Right forelimb (tissue), 1 donor: ENCODE measurements at places on chromosomes 6 and 20.
A peak's percentile ranks its signal among the peaks of the same experiment; 100 is the strongest.

DNA sequence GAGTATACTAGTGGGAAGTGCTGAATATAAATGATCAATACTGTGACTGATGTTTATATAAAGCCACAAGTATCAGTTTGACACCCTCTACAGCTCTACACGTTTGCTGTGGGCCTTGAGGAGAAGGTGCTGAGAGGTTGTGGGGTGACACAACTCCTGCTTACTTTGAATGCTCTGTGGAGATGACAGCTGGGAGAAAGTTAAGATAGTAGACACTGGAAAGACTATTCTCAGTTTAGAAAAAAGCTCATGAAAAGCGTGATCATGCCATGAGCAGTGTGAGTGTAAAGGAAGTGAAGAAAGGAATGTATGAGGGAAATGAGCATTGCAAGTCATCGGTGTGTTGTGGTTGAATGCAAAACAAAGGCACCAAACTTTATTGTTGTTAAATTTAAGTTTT lies 215.8 kb downstream of the UTRN start:
- DNase-seq: no peak

DNA sequence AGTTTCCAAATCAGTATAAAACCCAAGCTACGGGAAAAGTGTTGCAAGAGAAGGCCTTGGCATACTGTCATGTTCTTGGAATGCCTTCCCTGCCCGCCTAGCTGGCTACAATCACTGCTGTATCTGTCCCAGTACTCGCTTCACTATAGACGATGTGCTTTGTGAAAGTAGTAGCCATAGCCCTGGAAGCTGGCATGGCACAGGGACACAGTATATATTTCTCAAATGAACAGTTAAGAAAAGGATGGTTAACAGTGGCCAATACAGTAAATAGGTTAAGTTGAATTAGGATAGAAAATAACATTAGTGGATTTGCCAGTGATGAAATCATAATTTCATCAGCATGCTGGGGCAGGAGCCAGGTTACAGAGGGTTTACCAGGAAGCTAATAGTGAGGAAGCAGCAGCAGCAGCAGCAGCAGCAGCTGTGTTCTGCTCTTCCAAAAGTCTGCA lies 499.3 kb downstream of the CDKAL1 start:
- peak; percentile 55 for DNase-seq

DNA sequence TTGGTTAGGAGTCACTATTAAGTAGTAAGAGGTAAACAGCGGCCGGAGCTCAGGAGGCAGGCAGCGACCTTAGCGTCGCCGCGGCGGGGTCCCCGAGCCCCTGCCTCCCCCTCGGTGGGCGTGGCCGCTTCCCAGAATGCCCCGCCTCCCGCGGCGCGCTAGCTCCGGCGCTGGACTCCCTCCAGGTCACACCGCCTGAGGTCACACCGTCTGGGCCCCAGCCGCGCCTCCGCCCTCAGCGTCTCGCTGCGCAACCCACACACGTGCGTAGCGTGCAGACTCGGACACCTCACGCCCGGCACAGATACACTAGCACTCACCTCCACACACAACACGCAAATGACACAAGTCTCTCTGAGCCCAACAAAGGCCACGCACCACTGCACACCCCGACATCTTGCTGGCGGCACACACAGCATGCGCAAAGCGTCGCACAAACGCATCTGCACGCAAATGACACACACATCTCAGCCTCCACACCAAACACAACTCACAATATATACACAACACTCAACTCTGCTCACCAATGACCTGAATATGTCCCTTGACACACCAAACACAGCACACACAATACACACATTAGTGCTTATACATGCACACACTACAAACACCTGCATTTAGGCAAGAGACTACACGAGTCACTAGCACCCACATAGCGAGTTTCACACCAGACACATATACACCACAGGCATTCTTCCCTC lies 17.6 kb upstream of the CDKN1A start:
- DNase-seq: peak; percentile 65

- DNase-seq: no peak
These were observed 4.6 kb downstream of the PTPN1 start for GRCh38 chr20:50514750-50515149.

GRCh38 chr6:130046671-130047070 lies 28.3 kb downstream of the L3MBTL3 start:
- DNase-seq: no peak

GRCh38 chr20:7291946-7292345 lies 524.5 kb downstream of the BMP2 start:
- no peak for DNase-seq

- no peak for DNase-seq
These were observed 70.5 kb downstream of the FAM217A start for GRCh38 chr6:4008324-4009047.

- no peak for DNase-seq
These were observed 60.2 kb downstream of the ASXL1 start for GRCh38 chr20:32418376-32418775.

GRCh38 chr20:37350649-37351574 lies 5.0 kb downstream of the SRC start:
- no peak for DNase-seq

GRCh38 chr6:32956176-32956575 lies 3.3 kb upstream of the HLA-DMA start:
- DNase-seq: no peak

GRCh38 chr20:33732166-33732970 lies 572 bp downstream of the ZNF341 start:
- DNase-seq: peak; percentile 95

DNA sequence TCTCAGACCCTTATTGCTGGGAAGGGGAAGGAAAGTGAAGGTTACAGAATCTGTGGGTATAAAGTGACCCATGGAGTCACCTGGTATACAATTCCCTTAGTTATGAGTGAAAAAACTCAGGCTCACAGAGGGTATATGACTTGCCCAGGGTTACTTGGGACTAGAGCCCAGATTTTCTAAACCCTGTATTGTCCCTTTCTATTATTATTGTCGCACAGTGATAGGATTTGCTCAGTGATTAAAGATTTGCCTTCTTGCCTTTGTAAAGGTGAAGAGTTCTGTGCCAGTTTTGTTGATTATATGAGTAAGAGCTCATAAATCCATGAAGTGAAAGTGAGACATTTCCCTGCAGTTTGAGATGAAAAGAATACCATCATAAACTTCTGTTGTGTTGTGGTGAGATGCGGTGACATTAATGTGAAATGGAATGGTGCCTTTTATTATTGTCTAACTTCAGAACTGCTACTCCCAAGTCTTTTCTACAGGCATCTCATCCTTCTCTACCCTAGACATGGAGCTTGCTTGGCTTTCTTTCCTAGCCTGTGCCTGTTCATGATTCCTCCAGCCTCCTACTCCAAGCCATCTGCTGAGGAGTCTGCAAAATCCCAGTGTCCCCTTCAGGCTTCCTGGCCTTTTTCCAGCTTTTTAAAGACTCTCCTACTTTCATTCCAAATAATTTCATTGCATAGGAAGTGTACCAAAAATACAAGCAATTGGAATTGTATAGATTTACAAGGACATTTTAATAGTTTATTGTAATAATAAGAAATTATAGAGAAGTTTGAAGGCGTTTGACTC lies 33.5 kb upstream of the ADIG start:
- DNase-seq: no peak

GRCh38 chr6:6823568-6824224 lies 235.2 kb downstream of the LY86 start:
- no peak for DNase-seq

DNA sequence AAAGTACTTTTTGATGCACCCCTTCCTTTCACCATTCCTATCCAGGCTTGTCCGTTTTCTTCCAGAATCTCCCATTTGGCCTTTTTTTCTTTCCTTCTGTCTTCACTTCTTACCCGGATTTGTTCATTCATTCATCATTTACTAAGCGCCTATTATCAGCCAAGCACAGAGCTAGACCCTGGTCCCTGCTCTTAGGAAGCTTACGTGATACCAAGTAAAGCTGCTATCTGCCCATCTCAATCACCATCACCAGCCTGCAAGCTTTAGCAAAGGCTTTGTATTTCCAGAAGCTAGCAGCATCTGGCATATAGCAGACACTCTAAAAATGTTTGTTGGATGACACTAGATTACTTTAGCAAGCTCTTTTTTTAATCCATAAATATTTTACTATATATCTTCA lies 4.8 kb downstream of the NDRG3 start:
- DNase-seq: no peak

DNA sequence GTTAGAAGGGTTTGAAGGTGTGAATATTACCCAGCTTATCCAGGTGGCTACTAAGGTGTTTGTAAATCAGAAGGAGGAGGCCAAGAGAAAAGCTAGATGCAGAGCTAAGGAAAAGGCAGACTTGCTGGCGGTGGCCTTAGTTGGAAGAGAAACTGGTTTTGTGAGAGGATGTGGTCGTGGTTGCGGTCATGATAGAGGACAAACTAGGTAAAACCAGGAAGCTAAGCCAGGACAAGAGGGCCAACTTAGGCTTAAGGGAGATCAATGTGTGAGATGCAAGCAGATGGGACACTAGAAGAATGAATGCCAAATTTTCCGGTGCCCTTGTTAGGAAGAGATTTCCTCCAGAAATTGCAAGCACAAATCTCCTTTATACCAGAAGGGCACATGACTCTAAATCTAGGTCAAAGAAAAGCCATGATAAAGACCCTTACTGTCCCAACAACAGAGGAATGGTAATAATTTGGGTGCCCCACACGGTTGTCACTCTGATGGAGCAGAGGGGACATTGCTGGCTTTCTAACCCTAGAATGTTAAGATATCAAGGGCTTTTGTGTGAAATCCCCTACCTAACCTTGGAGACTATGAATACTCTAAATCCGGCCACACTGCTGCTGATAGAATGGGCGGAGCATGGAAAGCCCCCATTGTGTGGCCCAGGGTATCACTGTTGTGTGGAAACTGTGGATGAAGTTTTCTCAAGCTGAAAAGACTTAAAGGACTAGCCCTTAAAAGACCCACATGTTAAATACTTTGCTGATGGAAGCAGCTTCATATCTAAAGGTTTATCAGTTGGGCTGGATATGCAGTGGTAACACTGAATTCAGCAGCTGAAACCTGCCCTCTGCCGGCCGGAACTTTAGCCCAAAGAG lies 7.8 kb downstream of the IL22RA2 start:
- no peak for DNase-seq

- no peak for DNase-seq
These were observed 30.4 kb upstream of the TRERF1 start for GRCh38 chr6:42482174-42482573.

- no peak for DNase-seq
These were observed 28.3 kb downstream of the RSPO4 start for GRCh38 chr20:973785-974194.

- no peak for DNase-seq
These were observed 1.5 kb upstream of the COL9A3 start for GRCh38 chr20:62815066-62815991.

DNA sequence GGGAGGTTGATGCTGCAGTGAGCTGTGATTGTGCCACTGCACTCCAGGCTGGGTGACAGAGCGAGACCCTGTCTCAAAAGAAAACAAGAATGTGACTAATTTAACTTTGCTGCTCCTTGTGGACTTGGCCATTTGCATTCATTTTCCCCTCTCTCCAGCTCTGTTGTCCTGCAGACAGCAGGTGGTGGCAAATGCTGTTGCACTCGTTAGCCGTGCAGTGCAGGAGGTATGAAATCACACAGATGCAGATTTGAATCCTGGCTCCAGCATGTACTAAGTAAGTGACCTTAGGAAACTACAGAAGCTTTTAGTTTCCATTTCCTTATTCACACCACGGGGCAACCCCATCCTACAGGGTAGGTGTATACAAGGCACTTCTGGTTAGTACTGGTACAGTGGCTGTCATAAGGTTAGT lies 9.6 kb upstream of the BEND3 start:
- no peak for DNase-seq

GRCh38 chr6:12760911-12761310 lies 44.3 kb downstream of the PHACTR1 start:
- no peak for DNase-seq

GRCh38 chr6:28537065-28537464 lies 11.4 kb downstream of the GPX5 start:
- no peak for DNase-seq

- no peak for DNase-seq
These were observed 317.3 kb downstream of the TAF4 start for GRCh38 chr20:61748376-61748775.

DNA sequence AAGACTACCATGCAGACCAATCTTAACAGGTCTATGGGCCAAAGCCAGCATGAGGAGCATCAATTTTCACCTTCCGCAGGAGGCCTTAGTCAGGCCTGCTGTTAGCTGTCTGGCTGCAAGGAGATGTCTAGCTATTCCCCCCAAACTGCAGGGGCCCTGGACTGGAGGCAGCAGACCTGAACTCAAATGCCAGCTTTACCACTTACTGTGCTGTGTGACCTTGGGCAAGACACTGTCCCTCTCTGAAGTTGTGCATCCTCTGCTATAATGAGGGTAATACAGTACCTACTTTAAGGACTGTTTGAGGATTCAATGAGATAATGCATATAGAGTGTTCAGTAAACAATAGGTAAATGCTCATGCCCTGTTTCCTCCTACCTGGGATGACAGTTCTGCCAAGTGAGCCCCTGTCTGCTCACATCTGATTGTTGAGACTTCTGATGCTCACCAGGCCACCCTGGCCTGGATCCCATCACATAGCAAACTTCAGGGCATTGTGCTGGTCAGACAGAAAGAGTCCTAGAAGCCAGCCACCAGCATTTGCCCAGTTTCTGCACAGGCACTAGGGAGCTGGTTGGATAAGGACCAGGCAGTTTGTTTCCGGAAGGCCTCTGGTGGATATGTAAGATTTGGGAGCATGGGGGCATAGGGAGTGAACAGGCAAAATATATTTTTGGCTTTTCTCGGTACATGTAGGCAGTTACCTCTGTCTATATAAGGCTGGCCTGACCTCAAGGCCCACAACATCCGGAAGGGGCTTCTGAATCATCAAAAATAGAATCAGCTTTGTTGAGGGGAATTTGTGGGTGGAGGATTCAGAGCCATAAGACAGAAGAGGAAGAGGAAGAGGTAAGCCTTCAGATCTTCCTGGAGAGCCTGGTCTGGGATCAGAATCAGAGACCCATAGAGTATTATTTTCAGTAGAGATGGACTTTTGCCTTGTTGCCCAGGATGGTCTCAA lies 2.3 kb upstream of the OCSTAMP start:
- no peak for DNase-seq

DNA sequence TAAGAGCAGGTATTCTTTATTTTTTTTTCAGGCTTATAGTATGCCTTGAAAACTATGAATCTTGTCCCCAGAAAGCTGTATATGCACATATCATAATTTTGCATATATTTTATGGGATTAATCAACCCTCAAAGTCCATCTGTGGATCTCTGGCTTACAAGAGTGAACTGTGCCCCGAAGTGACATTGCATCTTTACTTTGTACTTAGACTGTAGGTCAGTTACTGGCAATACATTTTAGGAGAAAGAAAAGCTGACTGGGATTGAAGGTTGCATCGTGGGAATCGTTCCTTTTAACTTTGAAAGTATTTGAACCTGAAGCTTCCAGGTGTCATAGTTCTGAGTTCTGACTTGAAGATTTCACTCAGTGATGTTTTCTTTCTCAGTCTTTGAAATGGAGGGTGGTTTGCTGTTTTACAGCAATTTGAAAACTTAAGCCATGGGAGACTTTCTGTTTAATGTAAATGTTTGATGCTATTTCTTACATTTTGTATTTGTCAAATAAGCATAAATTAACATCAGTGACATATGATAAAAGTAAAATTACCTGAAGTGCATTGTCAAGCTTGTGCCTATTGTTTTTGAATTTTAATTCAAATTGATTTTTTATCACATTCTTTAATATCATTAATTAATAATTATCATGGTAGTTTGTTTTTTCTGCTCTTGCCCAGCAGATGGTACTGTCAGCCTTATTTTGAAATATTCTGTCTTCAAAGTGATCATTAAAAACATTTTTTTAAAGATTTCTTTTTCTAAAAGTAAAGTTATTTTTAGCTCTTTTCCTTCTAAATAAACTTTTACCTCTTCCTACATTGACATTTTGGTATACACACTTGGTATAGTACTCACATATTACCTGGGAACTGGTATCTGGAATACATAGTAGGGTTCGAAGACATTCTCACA lies 29.0 kb downstream of the L3MBTL3 start:
- no peak for DNase-seq
